ENCODE measurements at places on chromosomes 5 and 9.

DNA sequence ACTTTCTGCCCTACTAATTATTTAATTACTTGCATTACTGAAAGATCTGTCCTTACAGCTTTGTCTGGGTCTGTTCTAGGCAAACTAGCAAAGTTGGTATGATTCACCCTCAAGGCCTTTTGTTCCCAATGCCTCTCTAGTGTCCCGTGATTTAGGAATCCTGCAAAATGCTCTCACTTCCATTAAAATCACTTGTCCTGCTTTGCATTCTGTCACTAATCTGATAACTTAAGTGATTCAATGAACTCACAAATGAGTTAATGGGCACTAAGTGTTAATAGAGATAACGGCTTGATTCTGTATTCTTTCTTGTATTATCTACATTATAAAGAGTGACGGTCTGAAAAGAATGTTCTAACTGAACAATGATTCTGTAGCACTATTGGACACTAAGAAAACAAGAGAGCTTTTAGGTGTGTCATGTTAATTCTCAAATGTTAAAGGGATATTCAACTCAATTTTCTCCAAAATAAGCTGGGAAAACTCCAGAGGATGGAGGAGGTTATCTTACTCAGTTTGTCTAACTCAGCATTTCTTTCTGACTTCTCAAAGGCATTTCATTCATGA is 697.3 kb downstream of the CETN3 start:
- DNase-seq, result no peak

DNA sequence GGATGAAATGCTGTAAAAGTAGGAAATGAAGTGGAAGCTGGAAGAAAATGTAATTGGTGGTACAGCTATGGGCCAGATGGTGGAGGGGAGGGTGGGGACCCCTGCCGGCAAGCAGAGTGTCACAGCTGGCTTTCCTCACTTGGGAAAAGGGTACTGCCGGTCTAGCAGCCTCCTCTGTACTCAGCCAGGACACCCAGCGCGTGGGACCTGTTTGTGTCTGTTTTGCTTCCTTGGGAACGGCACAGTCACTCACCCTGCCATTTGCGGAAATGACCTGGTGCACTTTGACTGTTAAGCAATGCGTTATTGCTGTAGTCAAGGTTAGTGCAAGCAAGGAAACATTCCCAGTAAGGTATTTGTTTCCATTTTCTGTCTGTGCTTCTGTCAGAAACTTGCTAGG is 10.1 kb downstream of the TMEM252 start:
- no peak for DNase-seq

DNA sequence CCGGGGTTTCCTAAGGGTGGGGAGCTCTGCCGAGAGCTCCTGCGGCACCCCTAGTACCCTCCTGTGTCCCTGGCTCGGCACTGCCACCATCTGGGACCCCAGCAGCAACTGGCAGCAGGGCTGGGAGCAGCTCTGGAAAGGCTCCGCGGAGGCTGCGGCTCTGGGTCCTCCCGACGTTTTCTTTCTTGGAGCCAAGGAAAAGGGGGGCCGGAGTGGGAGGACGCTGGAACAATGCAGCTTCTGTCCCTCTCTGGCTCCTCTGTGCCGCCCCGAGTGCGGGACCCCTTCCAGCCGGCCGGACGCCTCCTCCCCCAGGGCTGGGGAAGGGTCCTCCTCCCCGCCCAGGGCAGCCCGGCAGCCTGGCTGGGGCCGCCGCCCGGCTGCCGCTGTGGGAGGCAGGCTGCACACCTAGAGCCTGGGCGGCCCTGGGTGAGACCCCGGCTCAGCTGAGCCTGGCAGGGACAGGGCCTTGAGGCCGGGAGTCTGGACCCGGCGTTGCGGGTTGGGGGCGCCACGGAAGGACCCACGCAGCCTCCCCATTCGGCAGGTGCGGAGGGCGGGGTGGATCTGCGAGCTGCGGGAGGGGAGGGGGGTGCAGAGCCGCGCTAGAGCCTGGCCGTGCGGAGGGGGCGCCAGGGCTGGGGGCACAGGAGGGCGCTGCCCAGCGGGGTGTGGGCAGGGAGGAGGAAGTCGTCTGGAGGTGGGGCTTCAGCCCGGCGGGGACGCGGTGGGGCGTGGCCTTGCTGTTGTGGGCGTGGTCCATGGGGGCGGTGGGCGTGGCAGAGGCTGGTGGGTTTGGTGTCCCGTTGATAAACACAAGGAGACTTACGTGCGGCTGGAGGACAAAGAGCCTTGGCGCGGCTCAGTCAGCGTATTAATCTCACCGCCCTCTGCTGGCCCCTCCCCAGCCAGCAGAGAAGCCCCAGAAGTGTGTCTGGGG is 15.1 kb downstream of the GPSM1 start:
- DNase-seq, result peak; percentile 96

- peak; percentile 95 for DNase-seq
Observed at GRCh38 chr5:177370488-177371119, 12.9 kb downstream of the RGS14 start.

DNA sequence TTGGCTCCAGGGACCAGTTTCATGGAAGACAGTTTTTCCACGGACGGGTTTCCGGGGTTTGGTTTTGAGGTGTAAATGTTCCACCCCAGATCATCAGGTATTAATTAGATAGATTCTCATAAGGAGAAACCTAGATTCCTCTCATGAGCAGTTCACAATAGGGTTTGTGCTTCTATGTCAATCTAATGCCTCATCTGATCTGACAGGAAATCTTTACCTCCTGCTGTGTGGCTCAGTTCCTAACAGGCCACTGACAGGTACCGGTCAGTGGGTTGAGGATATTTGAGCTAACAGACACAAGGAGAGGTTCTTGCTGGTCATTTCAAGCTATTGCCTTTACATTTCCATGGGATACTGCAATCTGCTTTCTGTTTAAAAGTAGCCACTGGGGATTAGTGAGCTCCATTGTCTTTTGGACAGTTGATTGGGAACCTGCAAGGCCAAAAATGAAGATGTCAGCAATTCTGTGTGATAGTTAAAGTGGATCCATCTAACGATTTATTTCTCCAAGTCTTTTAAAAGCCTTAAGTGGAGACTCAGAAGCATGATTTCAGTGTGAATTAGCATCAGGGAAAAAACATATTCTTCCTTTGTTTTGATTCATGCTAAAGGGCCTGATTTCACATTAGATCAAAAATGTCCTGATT is 38.6 kb downstream of the MRPS30 start:
- DNase-seq, result no peak

DNA sequence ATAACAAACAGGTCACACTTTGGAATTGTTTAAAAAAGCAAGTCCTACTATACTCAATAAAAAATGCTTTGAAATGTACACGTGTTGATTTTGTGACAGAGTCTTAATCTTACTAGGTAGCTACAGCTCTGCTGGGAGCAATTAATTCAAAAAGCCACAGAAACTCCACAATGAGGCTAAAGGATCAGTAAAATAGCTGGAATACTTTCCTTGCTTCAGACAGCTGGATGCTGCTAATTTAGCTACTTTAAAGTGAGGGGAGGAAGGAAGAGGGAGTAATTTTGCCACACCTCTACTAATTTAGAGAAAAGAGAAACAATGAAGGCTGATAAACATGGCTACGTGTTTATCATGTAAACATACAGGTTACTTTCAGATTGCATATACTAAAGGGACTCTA is 927.6 kb upstream of the DMAC1 start:
- no peak for DNase-seq

GRCh38 chr9:95156074-95156473 is 161.4 kb downstream of the FANCC start:
- no peak for DNase-seq

Data from K562 (cell line).